ENCODE measurements at places on chromosomes 6 and 20.

GRCh38 chr6:147741389-147741788 lies 232.9 kb downstream of the SAMD5 start:
- no peak for DNase-seq

GRCh38 chr6:74814440-74814839 lies 391.4 kb downstream of the COL12A1 start:
- no peak for DNase-seq

GRCh38 chr6:47141171-47141570 lies 99.0 kb upstream of the ADGRF1 start:
- no peak for DNase-seq

GRCh38 chr6:156390621-156391020 lies 386.6 kb upstream of the ARID1B start:
- no peak for DNase-seq

GRCh38 chr6:21371676-21372171 lies 221.8 kb upstream of the SOX4 start:
- no peak for DNase-seq

DNA sequence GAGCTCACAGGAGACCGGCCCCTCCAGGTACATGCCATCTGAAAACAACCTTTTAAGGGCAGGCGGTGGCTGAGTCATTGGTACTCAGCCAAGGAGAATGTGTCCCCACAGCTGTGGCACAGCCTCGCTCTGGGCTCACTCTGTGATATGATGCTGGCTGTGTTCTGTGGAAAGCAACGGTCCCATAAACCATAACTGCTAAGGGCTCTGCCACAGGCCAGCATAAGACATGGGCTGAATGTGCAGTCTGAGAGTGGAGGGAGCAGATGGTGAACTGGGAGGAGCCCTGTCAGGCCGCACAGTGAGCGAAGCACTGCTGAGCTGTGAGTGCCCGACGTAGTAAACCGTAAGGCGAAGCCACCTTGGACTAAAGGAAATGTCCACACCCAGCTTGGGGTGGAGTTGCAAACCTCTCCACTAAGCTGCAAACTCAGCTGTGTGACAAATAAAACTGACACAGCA lies 375.8 kb downstream of the THBS2 start:
- DNase-seq, result no peak

DNA sequence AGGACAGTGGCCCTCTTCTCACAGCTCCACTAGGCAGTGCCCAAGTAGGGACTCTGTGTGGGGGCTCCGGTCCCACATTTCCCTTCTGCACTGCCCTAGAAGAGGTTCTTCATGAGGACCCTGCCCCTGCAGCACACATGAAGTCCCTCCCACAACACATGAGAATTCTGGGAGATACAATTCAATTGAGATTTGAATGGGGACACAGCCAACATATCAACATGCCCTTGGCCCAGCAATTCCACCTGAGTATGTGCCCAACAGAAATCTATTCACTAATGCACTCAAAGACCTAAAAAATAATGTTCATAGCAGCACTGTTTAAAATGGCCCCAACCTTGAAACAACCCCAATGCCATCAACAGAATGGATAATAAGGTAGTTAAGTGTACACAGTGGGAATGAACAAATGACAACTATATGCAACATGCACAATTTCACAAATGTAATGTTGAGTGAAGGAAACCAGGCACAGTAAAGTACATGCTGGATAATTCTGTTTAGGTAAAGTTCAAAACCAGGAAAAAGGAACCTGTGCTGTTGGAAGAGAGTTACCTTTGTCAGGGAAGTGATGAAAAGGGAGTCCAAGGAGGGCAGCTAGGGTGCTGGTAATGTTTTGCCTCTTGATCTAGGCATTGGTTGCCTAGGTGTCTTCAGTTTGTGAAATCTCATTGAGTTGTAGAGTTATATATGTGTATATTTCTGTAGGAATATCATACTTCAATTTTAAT lies 16.1 kb downstream of the ISM1 start:
- DNase-seq, result no peak

DNA sequence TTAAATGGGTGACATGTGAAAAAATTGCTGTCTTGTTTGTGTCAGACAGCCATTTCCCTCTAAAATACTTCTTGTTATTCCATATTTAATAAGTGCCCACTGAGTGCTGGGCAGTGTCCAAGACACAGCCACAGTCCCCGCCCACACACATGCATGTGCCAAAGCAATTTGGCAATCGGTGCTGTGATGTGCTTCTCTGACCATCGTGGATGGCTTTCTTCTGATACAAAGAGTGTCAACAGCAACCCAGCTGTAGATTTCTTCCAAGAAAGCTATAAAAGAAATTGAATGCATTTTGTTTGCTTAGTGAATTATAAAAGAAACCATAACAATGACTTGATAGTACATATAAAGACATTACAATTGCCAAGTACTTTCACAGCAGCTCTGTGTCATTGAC lies 140.5 kb upstream of the ATXN1 start:
- DNase-seq, result no peak

DNA sequence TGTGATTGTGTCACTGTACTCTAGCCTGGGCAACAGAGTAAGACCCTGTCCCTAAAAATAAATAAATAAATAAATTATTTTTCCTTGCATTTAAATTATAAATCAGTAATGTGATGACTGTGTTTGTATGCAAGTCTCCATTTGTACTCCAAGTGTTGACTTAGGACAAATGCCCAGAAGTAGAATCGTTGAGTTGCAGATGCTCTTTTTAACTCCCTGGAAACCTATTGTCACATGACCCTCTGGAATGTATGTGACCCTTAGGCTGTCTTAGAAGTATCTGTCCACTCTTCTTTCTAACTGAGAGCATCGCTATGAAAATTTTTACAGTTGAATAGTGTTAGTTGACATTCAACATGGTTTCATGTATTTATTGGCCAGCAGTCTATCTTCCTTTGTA lies 18.8 kb downstream of the OR2A4 start:
- DNase-seq, result no peak

- DNase-seq, result no peak
Observed at GRCh38 chr20:905396-905961, 10.7 kb downstream of the ANGPT4 start.

DNA sequence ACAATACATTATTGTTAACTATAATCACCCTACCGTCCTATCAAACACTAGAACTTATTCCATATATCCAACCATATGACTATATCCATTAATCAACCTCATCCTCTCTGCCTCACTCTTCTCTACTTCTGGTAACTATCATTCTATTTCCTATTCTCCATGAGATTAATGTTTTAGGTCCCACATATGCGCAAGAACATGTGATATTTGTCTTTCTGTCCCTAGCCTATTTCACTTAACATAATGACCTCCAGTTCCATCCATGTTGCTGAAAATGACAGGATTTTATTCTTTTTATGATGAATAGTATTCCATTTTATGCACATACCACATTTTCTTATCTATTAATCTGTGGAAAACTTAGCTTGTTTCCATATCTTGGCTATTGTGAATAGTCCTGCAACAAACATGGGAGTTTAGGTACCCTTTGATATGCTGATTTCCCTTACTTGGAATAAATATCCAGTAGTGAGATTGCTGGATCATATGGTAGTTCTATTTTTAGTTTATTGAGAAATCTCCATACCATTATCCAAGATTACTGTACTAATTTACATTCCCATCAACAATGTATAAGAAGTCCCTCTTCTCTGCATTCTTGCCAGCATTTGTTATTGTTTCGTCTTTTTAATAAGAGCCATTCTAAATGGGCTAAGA lies 289.4 kb upstream of the GJE1 start:
- DNase-seq, result no peak

- peak; percentile 28 for DNase-seq
Observed at GRCh38 chr6:166751051-166751595, 124.1 kb upstream of the RPS6KA2 start.
